ENCODE measurements at places on chromosomes 1 and 21.

- no peak for DNase-seq
Measured at GRCh38 chr1:230049731-230050130, 17.3 kb upstream of the GALNT2 start.

DNA sequence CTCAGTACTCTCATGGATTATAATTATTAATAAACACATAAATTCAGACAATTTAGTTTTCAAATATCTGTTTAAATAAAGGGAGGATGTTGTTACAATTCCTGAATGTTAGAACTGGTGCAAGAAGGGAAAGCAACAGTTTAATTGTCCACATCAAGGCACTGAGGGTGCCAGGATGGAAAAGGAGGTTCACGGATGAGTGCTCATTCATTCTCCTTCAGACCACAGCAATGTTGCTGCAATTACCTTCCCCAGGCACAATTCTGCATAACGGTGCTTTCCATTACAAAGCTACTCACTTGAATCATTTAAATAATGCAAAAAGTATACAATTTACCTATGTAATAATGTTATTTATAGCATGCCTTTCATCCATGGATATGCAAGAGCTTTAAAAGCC, 52.3 kb upstream of the COG2 start:
- no peak for DNase-seq

DNA sequence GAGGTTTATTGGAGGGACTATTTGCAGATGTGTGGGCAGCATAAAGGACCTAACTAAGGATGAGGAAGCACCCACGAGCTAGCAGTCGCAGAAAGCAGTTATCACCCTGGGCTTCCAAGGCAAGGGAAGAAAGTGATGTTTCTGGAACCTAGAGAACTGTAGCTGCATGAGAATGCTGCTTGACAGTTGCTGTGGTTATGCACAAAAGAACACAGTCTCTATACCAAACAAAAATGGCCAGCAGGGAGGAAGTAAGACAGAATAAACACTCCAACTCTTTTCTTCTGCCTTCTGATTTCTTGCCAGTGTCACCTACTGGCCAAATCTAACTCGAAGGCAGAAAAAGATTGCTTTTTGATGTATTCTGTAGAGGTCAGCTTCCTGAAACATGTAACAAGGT, 190.2 kb downstream of the RASAL2 start:
- DNase-seq: no peak

DNA sequence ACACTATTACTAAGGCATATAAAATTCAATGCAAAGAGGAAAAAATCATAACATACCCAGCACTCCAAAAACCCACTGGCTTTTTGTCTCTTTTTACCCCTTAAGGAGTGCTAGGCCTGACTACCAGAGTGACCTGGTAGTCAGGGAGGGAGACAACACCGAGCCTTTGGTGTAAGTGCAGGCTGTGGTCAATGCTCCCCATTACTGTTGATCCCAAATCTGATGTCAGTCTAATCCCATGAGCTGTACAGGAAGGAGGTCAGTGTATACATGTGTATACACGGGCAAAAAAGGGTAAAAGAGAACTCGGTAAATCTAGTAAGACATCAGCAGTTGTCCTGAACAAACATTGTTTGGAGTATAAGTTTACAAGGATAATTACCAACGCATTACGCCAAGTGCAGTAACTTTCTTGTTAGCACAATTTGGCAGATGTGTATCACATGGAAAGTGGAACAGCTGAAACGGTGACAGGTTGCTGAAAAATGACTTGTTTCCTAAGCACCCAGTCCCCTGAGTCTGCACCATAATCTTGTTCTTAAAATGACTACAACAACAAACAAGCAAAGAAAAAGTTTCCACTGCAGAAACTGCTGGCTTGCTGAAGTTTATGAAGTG, 217.9 kb downstream of the KCNH1 start:
- DNase-seq: no peak

GRCh38 chr1:171743081-171743870, 1.4 kb upstream of the VAMP4 start:
- DNase-seq: no peak

DNA sequence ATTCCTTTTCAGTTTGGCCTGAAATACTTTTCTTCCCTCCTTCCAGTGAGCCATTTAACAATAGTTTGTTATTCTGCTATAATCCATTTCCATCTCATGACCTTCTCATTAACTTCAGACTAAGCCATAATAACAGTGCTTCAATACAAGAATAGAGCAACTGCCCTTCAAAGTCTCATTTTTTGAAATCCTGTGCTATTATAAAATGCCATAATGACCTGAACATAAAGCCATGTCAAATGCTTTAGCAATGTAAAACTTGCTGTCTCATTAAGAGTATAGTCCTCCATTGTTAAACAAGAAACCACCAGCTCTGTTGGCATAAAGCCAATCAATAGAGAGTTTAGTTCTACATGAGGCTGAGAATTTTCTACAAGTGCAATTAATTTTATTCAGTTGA, 9.6 kb upstream of the PIGK start:
- DNase-seq: no peak

Measured in stimulated activated naive CD4-positive, alpha-beta T cell (primary cell).